ENCODE measurements at places on chromosomes 4 and X.

DNA sequence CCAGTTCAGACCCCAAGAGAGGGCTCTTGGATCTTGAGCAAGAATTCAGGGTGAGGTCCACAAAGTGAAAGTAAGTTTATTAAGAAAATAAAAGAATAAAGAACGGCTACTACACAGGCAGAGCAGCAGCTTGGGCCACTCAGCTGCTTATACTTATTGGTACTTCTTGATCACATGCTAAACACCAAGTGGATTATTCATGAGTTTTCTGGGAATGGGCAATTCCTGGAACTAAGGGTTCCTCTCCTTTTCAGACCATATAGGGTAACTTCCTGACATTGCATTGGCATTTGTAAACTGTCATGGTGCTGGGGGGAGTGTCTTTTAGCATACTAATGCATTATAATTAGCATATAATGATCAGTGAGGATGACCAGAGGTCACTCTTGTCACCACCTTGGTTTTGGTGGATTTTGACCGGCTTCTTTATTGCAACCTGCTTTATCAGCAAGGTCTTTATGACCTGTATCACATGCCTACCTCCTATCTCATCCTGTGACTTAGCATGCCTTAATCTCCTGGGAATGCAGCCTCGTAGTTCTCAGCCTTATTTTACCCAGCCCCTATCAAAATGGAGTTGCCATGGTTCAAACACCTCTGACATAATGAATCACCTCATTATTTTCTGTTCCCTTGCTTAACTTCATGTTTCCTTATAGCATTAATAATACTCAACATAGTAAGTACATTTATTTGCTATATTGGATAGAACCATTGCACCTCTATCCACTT, 476.3 kb downstream of the DTHD1 start:
- no peak for DNase-seq

DNA sequence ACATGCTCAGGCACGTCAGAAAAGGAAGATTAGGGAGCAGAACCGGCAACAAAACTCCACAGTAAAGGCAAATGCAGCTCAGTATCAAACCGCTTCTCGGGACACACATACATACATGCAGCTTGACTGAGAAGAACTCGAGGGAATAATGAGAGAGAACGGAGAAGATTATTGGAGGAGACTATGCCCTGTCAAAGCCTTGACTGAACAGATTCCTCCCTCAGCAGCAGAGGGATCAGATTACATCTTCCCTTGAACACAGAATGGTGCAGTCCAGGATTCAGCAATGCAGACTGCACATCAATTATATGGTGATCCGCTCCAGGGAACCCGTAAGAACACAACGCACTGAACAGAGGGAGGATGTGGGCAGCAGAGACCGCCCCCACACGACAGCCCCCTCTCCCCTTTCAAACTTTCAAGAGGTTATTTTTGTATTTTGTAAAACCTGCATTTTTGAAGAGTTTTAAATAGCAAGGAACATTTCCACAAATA, 183.2 kb downstream of the FBXW7 start:
- DNase-seq, result no peak

GRCh38 chr4:81519856-81520255, 48.1 kb upstream of the RASGEF1B start:
- DNase-seq, result no peak

DNA sequence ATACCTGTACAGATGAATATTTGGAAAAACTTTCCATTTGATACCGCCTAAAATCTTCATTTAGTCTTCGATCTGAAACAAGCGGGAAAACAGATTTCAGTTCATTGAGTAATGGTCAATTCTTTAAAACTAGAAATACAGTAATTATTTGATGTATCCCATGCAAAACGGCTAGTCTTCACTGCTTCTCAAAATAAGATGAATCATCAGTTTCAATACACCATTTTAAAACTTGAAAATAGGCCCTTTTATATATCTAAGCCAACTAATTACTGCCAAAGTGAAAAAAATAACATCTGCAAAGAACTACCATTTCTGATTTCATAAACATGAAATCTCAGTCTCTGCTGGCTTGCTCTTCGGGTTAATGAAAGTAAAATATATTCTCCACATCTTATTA, 11.0 kb downstream of the SCLT1 start:
- DNase-seq, result no peak

GRCh38 chr4:17476853-17477252, 35.0 kb downstream of the QDPR start:
- no peak for DNase-seq

- DNase-seq, result no peak
Observed at GRCh38 chr4:138310498-138310897, 68.3 kb upstream of the SLC7A11 start.
